ENCODE measurements at places on chromosomes 16 and 17. TPM values are rescaled to one million over a fixed set of nuclear protein-coding genes. Genes with fewer than 3 reads are reported as not detected.

Gene VTN
- 0.09 TPM for total RNA-seq

Gene CCL5
- not detected for total RNA-seq

Gene CLDN9
- total RNA-seq, result under 0.01 TPM

Gene ZACN
- total RNA-seq, result under 0.01 TPM

Gene LRRC37A3
- 4.1 TPM for total RNA-seq

Gene GALK1
- total RNA-seq, result 35.4 TPM

Gene KCNJ18
- total RNA-seq, result not detected

Gene KRT13
- 0.17 TPM for total RNA-seq

Gene RNF43
- total RNA-seq, result under 0.01 TPM

Gene NXN
- total RNA-seq, result 33.1 TPM

Gene APRT
- 40.3 TPM for total RNA-seq

Gene KRTAP4-4
- not detected for total RNA-seq

Gene SLC6A2
- total RNA-seq, result not detected

Gene SOCS1
- 9.8 TPM for total RNA-seq

Gene BCL6B
- under 0.01 TPM for total RNA-seq

Gene SHISA6
- total RNA-seq, result not detected

Gene ABCC11
- total RNA-seq, result 0.32 TPM

Gene WNT9B
- total RNA-seq, result not detected

Gene SLC5A10
- total RNA-seq, result not detected

Gene ACAP1
- total RNA-seq, result 3.3 TPM

Gene TBC1D3
- total RNA-seq, result not detected

Gene KRTAP2-2
- total RNA-seq, result not detected

Gene WNT3
- 0.32 TPM for total RNA-seq

Gene GDPD3
- 0.95 TPM for total RNA-seq
